ENCODE measurements at places on chromosomes 4 and X.
A peak's percentile ranks its signal among the peaks of the same experiment; 100 is the strongest.

- no peak for DNase-seq
These were observed 48.8 kb upstream of the AFAP1 start for GRCh38 chr4:7988437-7988836.

DNA sequence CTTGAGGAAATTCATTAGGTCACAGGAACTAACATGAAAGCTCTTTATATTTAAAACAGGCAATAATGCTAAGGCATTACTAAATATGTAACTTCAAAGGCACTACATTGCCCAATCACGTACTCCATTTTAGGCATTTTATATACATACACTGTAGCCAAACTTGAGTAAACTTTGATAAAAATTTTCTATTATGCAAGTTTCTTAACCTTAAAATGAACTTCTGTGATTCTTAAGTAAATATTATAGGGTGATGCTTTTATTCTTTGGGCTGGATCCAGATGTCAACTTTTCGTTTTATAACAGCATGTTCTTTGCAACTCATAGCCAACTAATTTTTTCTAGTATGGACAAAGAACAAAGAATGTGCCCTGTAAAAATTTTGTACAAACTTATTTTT, 28.3 kb upstream of the MAP9 start:
- no peak for DNase-seq

DNA sequence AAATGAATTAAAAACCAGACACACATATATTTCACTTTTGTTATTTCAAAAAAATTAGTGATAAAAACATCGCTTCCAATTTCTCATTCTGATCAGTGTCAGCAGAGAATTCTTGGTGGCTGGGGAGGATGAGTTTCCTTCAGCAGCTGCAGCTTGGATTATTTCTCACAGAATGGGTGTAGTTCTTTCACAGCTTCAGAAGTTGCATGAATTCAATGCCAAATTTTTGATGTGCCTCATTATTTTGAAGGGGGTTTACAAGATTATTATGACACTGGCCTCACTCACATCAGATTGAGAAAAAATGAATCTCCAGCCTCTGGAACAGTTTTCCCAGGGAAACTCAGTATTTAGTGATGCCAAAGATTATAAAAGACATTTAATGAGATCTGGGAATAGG, 184.9 kb upstream of the WDFY3 start:
- DNase-seq: no peak

DNA sequence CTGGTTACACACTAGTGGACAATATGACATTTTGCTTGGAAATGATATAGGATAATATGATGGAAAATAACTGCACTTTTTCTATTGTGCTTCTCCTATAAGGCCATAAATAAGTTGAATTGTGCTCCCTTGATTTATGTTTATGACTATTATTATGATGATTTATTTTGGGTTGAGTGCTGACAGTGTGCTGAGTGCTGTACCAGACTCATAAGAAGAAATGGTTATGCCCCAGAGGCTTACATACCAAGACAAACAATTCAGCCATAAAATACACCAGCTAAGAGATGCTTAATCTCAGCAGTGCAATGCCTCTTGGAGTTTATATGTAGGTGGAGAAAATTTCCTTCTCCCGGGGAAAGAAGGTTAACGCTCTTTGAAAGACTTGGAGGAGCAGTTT, 199.8 kb upstream of the NOCT start:
- peak; percentile 24 for DNase-seq

DNA sequence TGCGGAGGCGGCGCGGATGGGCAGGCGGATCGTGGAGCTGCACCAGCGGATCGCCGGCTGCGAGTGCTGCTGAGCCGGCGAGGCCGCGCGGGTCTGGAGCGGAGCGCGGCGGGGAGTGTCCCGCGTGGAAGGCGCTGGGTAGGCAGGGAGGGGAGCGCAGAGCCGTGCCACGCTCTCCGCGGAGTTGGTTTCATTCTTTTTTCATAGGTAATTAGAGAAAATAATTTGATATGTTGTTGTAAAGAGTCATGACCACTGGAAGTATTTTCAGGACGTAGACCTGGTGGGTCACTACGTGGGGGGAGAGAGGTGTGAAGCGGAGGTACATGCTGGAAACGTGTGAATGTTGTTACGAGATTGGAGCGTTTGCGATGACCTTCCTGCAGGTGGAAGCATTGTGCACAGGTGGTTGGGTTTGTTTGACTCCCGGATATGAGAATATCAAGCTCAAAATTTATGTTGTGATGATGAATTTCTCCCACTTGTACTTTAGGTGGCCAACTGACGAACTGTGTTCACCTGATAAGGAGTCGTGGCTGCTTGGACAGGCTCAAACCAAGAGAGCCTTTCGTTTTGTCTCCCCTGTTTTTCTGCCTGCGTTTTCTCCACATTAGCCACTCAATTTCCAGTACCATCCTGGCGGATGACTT, 19.1 kb upstream of the S100P start:
- DNase-seq: peak; percentile 45

DNA sequence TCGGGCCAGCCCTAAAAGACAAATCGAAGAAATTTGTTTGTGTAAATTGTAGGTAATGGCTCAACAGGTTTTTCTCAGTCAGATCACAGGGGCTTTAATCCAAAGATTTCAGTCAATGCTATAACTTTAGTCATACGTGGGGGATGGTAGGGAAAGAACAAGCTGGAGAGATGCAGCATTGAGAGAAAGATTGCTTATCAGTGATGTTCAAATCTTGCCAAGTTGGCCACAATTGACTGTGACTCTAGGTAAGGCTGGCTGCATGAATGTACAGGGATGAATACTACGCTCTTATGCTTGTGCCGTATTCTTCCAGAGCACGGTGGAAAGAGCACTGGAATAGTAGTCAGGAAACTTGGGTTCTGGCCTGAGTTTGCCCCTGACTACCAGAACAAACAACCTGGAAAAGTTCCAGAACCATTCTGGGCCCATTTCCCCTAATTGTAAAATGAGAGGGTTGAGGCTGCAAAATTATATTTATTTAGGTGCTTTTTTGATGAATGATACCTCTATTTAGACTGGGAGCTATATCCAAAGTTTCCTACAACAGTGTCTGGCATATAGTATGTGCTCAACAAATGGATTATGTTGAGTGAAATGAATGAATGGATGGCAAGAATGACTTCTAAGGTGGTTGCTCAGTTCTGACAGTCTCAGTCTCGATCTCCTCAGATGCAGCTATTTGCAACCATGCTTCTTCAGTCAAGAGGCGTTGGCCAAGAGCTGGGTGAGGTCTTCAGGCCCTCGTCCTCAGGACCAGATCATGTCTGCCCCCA, 44.4 kb downstream of the TSC22D3 start:
- DNase-seq: no peak

GRCh38 chr4:110202024-110202423, 3.6 kb upstream of the ELOVL6 start:
- DNase-seq: no peak

Measured in HTR-8/SVneo (cell line).